Fibroblast of pulmonary artery (primary cell): ENCODE measurements at places on chromosomes 11 and 22.

- DNase-seq: no peak
Measured at GRCh38 chr11:128940603-128941002, 2.1 kb downstream of the TP53AIP1 start.

DNA sequence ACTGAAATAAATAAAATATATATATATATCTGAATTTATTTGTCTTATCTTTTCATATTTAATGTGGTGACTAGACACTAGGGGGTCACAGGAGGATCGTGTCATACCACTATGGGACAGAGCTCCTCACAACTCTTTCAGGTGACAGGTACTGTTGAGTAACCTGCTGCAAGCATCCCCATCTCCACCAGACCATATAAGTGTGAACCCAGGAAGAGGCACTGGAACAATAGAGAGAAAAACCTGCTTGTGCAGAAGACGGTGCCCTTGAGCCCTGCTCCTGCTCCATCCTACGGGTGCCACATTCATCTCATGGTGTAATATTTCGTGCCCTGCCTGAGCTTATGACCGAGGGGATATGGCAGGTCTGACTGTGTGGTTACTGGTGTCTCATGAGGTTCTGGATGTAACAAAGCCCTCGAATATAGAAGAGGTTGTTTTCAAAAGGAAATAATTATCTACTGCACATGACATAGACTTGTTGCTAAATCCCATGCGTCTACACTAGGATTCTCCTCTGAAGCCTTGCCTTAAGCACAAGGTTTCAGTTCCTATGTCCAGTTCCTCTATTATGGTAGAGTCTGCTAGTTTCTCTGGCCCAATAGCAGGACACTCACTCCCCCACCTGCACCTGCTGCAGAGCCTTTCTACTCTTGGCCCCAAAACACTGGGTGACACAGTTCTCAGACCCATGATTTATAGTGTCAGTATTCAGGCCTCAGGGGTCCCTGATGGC, 70.4 kb downstream of the GGTLC2 start:
- DNase-seq: no peak

DNA sequence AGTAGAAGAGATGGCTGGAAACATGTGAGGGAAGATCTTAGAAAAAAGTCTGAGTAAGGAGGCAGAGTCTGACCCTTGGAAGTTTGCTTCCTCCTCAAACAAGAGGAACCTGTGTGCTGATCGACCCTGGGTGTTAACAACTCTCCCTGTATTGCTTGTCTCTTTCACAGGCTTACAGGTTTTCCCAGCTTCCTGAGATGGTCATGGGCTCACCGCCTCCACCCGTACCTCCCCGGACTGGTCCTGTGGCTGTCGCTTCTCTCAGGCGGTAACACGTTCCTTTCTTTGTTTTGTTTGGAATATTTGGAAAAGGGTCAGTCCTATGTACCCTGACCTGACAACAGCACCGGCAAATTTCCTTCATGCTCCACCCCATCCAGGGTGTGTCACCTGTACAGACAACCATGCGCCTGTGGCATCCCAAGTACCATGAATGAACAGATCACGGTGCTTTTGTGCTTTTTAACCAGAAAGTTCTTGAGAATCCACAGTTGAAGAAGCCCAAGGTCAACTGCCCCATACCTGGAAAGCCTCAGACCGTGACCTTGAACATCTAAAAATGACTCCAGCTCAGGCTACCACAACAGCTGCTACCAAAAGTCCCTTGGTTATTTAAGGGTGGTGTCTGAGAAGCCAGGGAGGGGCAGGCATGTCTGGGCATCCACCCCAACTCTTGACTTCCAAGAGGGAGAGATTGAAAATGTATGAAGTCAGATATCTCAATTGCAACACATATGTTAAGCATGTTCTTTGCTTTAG, 44.6 kb downstream of the C11orf91 start:
- DNase-seq: no peak

DNA sequence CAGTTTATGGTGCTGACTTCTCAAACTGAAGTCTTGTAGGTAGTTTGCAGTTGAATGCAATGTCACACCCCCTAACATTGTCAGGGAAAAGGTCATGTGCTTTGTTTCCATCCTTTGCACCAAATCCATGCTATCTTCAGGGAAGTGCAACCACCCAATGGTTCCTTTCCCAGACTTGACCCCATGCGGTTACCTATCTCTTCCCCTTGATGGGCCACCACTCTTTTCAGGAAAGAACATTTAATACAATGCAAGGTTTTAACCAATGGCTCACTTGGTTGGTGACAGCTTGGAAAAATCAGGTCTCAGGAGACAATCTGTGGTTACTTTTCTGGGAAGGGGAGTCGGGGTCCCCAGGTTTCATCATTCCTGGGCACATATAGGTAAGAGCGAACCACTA, 2.1 kb downstream of the ABTB2 start:
- no peak for DNase-seq
